ENCODE measurements at places on chromosomes 6 and 20.

DNA sequence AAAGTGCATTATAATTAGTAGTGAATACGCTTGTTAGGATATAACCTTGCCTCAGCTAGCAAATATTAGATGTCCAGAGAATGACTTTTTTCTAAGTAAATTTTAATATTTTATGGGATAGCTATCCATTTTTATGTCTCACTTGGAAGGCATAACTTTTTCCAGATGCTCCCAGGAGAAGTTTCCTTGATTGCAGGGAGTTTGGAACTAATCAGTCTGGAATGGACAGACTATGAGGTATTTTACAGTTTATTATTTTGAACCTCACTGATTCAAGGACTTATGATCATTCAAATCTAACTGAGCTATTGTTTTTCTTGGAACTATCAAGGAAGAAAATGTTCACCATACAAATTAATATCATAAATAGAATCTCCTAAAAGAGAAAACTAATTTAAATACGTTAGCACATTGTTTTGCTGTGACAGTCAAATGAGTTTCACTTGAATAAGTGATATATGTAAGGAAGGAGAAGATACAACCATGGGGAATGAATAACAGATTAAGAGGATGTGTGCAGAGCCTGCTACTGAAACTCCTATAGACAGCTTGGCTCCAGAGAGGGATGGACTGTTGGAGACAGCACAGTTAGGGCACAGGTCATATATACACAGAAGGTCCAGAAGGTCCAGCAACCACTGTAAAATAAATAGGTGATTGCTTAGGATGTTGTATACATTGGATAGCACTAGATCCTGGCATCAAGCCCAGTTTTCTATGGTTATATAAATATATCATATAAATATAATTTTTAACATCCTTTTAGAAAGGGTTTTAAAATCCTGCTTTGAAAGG lies 20.6 kb upstream of the LCA5 start:
- DNase-seq, result peak; percentile 14

- no peak for DNase-seq
These were observed 161.3 kb upstream of the GGTLC1 start for GRCh38 chr20:24149881-24150307.

DNA sequence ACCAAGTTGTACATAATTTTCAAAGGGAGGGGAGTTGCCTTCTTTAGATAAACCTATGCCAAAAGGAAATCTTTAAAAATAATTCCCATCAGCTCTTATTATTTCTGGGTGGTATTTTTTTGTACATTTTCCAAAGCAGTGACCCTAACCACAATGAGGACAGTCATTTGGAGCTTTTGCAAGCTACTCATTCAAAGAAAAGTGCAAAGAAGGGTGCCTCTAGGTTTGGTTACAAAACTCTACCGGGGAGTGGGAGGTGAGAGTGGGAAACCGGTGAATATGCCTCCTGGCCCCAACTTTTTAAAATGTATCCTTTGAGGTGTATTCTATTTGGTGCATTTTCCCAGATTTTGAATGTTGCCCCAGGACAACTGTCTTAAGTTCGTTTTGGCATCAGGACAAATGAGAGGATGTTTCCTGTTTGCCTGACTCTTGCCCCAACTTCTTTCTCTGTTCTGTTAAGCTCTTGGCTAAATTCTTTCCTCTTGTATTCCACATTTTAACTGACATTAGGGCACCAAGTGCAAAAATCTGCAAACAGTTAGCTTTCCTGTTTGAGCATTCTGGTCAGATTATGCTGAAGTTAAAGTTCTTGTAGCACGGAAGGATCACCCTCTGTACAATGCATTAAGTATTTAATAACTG lies 78.9 kb downstream of the SLX4IP start:
- DNase-seq, result peak; percentile 42

- DNase-seq, result no peak
These were observed 2.0 kb downstream of the HEY2 start for GRCh38 chr6:125751334-125751916.
